ENCODE measurements at places on chromosomes 5 and 9. TPM values are rescaled to one million over a fixed set of nuclear protein-coding genes. Genes with fewer than 3 reads are reported as not detected.
A peak's percentile ranks its signal among the peaks of the same experiment; 100 is the strongest.

DNA sequence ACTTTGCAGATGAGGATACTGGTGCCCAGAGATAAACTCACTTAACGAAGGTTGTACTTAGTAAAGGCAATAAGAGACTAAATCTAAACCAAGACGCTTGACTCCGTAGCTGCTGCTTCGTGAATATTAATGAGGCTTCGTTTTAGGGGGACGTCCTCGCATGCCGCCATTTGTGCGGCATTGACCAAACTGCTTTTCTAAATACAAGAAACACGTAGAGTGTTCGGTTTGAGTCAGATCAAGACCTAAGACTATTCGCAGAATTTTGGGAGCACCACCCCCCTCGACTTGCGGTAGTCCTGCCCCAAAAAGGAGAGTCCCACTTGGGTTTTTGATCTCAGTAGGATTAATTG, 1.1 kb downstream of the NPM1 start:
- no peaks in the 10 kb centered on the region for H3K27me3 ChIP-seq
- peaks cover 9% of the 10 kb centered on the region for H3K4me1 ChIP-seq
- peak overlapping the region; percentile 97 for H3K4me3 ChIP-seq
- peak overlapping the region; percentile 50 for H3K27ac ChIP-seq

GRCh38 chr5:160619381-160619780, 197.7 kb downstream of the PTTG1 start:
- H3K36me3 ChIP-seq = no peaks in the 10 kb centered on the region
- no peak overlapping the region for H3K27ac ChIP-seq

DNA sequence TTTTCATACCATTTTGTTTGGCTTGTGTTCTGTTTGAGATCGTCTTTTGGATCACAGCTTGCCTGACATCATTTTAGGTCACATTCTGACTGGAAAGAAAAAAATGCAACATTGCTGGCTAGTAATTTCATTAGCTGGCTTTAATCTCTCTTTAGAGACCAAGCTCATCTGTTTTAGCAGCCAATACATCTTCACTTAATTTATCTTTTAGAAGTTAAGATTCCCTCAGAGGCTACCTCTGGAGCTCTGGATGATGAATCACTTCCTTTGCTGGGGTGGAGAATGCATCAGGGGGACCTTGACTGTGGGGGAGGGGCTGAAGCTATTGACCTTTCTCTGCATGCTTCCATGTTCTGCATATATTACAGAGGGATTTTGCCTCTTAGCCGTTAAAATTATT, 181.5 kb upstream of the OTULINL start:
- H3K36me3 ChIP-seq = peaks cover 41% of the 10 kb centered on the region
- H3K4me1 ChIP-seq = peaks cover 8% of the 10 kb centered on the region
- no peak overlapping the region for H3K4me3 ChIP-seq
- H3K27ac ChIP-seq = no peak overlapping the region

- no peaks in the 10 kb centered on the region for H3K27me3 ChIP-seq
- H3K27ac ChIP-seq = no peak overlapping the region
- no peak for DNase-seq
- H3K4me3 ChIP-seq = no peak overlapping the region
These were observed 389.7 kb downstream of the TAF11L14 start for GRCh38 chr5:18023986-18024385.

GRCh38 chr9:126625329-126626126, 11.8 kb downstream of the LMX1B start:
- no peak for DNase-seq
- no peak overlapping the region for H3K27ac ChIP-seq
- H3K4me1 ChIP-seq = peaks cover 22% of the 10 kb centered on the region

DNA sequence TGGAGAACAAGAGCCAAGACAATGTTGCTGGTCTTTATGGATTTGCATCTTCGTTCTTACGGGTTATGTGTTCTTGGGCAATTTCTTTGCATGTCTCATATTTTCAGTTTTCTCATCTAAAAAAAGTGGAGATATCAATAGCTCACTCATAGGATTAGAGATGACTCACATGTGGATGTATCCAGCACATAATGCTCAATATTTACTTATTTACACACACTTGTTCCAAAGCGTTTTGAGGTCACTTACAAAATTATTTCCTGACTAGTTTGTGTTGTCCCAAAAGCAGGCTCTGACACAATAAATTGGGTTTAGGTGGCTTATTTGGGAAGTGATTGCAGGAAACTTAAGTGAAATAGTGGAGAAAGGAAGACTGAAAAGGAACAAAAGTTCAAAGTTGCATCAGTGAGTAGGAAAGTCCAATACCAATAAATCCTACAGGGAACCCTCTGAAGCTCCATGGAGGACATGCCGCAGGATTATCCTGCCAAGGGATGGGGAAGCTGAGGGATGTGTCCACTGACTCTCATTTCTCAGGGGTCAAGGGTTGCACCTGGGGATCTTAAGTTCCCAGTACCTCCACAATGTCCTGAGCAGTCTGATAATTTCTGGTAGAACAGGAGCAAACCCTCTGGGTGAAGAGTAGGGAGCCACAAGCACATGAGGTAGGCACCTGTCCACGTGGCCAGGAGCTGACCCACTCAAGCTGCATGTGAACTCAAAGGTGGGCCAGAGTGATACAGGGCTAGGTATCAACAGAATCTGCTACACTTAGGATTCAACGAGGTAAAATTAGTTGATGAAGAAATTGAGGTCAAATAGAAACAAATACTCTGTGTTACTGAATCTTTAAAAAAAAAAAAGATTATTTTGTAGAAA, 37.4 kb upstream of the SLC44A1 start:
- peak; percentile 65 for DNase-seq
- no peak overlapping the region for H3K4me3 ChIP-seq
- peaks cover 2% of the 10 kb centered on the region for H3K4me1 ChIP-seq
- no peaks in the 10 kb centered on the region for H3K36me3 ChIP-seq

DNA sequence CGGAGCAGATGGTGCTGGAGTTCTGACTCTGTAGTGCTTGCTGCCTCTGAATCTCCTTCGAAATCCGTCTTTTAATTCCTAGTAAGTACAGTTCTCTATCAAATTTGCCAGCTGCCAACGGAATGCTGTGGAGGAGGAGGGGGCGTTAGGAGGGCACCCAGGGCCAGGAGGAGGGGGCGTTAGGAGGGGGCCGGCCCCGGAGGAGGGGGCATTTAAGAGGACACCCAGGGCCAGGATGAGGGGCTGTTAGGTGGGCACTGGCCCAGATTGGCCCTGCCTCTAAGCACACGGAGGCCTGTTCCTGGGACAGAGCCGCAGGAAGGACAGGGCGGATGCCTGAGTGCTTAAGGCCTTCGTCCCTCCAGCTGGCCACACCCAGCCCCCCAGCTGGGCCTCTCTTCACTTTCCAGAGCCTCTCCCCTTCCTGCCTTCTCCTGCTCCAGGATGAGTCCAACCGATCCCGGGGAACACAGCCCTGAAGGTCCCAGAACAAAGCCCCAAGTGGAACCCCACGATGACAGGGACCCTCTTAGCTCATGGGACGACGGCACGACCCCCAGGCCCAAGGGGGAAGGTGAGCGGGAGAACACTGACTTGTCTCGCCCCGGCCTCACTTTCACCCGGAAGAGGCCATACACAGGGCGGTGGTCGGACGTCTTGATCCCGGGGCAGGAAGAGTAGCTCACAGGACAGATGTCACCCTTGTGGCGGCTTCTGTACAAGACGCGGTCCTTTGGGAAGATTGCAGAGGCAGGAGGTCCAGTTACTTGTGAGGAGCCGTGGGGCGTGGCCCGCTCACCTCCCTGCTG, 9.8 kb downstream of the INPP5E start:
- no peak for DNase-seq
- no peaks in the 10 kb centered on the region for H3K27me3 ChIP-seq
- H3K36me3 ChIP-seq = peaks cover 55% of the 10 kb centered on the region
- H3K27ac ChIP-seq = no peak overlapping the region

PDLIM4 gene
- total RNA-seq = 29.7 TPM

- peaks cover 7% of the 10 kb centered on the region for H3K27me3 ChIP-seq
- H3K36me3 ChIP-seq = no peaks in the 10 kb centered on the region
- no peak overlapping the region for H3K27ac ChIP-seq
- no peak for DNase-seq
- peaks cover 3% of the 10 kb centered on the region for H3K4me1 ChIP-seq
These were observed 424 bp downstream of the INSYN2B start for GRCh38 chr5:169979871-169980270.

DNA sequence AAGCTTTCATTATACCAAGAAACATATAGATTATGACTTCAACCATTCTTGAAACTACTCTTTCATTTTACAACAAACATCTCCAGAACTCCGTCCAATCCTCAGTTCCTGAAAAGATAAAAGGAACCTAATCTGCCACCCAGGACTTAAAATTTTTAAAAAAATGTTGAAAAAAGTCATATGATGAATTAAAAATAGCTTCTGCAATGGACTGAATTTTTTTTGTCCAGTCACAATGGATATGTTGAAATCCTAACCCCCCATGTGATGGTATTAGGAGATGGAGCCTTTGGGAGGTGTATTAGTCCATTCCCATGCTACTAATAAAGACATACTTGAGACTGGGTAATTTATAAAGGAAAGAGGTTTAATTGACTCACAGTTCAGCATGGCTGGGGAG, 2.7 kb upstream of the ALDH1A1 start:
- no peaks in the 10 kb centered on the region for H3K27me3 ChIP-seq
- H3K4me3 ChIP-seq = no peak overlapping the region
- H3K27ac ChIP-seq = peak overlapping the region; percentile 83

SPATA31A7 gene
- total RNA-seq = not detected

DNA sequence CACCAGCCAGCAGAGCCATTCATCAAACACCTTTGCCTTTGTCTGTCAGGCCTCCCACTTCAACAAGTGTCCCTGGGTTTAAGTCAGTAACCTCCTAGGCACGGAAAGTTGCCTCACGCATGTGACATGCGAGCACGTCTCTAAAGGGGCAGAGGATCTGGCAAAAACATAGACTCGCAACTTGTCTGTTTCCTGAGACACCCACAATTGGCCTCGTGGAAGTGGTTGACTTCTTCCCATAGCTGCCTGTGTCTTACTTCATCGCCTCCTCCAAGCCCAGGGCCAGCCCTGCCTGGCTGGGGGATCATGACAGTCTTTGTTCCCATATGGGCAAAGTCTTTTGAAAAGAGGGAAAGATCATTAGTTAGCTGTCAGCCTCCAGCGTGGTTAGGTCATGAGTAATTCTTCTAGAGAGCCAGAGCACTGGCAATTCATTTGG, 35.5 kb upstream of the GLRX start:
- no peaks in the 10 kb centered on the region for H3K36me3 ChIP-seq
- no peaks in the 10 kb centered on the region for H3K27me3 ChIP-seq
- no peak overlapping the region for H3K4me3 ChIP-seq
- DNase-seq = no peak
- peaks cover 11% of the 10 kb centered on the region for H3K4me1 ChIP-seq

DNA sequence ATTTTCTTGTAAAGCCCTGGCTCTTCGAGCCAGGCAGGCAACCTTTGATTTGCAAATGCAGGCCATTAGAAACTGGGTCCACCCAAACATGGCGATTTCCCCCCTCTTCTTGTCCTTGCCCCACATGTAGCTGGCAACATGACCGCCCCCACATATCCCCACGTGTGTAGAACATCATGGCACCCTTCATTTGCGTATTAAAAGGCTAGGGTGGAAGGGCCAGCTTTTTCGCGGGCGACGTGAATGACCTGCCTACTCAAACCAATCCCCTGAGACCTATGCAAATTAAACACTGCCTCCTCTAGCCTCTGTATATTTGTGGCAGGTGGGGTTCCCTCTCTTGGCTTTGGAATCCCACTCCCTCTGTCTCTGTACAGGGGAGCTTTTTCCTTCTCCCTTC, 107.0 kb upstream of the CLINT1 start:
- DNase-seq = no peak
- H3K27me3 ChIP-seq = no peaks in the 10 kb centered on the region

DNA sequence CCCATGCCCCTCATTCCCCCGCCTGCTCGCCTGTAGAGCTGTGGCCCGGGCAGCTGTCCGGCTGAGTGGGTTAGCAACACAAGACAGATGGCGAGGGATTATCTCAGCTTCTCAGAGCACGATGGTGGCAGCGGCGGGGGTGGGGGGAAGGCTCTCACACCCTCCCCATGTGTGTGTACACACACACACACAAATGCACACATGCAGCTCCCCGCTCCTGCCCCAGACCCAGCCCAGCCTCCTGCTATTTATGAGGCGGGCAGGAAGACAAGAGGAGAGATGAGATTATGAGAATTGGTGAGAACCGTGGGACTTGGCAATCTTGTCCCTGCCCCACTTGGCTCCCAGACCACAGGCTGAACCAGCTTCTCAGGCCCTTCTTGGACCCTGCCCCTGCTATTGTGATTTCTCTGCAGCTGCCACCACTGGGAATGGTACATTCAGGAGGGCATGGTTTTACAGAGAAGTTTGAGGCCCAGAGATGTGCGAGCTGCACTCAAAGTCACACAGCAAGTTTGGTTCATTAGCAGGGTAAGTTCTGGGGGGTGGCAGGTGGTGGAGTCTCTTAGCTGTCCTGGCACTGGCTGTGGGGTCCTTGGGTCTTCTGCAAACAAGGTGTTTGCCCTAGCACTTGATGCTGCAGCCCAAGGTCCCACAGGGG, 51.0 kb upstream of the PSD2 start:
- peak; percentile 87 for DNase-seq
- no peaks in the 10 kb centered on the region for H3K36me3 ChIP-seq
- peak overlapping the region; percentile 86 for H3K27ac ChIP-seq
- peaks cover 82% of the 10 kb centered on the region for H3K4me1 ChIP-seq

PCDHGC5 gene
- 0.75 TPM for total RNA-seq

C5orf22 gene
- total RNA-seq = 15.4 TPM

LRRC19 gene
- total RNA-seq = not detected

TEX48 gene
- total RNA-seq = not detected

PAEP gene
- not detected for total RNA-seq

DNA sequence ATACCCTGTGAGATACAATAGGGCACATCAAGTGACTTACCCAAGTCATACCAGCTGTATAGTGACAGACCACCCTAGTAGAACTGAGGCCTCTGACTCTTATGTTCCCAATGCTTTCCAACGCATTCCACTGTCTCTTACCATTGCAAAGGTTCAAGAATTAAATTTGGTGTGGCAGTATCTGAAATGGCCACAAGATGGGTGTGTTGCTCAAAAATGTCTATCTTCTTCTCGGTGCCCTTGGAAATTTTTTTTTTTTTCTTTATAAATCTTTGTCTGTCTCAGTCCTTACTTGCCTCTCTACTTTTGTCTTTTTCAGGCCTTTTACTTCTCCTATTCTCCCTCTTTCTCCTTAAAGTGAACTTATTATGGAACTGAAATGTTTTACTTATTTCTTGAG, 48.4 kb downstream of the GPR21 start:
- no peaks in the 10 kb centered on the region for H3K4me1 ChIP-seq
- no peak overlapping the region for H3K27ac ChIP-seq
- no peaks in the 10 kb centered on the region for H3K27me3 ChIP-seq
- no peak overlapping the region for H3K4me3 ChIP-seq

- H3K4me3 ChIP-seq = no peak overlapping the region
- H3K4me1 ChIP-seq = peaks cover 61% of the 10 kb centered on the region
- H3K36me3 ChIP-seq = no peaks in the 10 kb centered on the region
- H3K27me3 ChIP-seq = peaks cover 8% of the 10 kb centered on the region
These were observed 16.5 kb upstream of the NRARP start for GRCh38 chr9:137318602-137319001.

GRCh38 chr9:132632413-132633129, 37.2 kb downstream of the DDX31 start:
- no peak overlapping the region for H3K27ac ChIP-seq
- no peaks in the 10 kb centered on the region for H3K4me1 ChIP-seq
- no peak for DNase-seq
- peaks cover 47% of the 10 kb centered on the region for H3K36me3 ChIP-seq
- H3K4me3 ChIP-seq = no peak overlapping the region
